Stimulated activated CD4-positive, alpha-beta T cell treated with anti-CD3 and anti-CD28 coated beads, TNF-alpha, amount 100 ng/mL, for 24 hours (primary cell): ENCODE measurements at places on chromosomes 2 and 18.

DNA sequence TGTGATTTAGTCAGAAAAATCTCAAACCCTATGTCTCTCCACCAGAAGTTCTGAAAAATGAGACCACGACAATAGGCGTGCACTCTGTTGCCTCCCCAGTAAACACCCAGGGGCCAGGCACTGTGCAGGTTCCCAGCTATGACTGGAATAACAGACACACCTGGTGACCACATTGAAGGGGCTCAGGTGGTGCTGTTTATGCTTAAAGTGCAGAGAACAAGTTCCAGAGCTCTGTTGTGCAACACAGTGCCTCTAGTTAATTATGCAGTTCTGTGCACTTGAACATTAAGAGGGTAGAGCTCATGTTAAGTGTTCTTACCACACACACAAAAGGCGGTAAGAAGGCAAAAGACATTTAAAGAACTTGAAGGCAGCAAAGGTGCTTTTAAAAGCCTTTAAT lies 52.6 kb upstream of the AFF3 start:
- DNase-seq = no peak

DNA sequence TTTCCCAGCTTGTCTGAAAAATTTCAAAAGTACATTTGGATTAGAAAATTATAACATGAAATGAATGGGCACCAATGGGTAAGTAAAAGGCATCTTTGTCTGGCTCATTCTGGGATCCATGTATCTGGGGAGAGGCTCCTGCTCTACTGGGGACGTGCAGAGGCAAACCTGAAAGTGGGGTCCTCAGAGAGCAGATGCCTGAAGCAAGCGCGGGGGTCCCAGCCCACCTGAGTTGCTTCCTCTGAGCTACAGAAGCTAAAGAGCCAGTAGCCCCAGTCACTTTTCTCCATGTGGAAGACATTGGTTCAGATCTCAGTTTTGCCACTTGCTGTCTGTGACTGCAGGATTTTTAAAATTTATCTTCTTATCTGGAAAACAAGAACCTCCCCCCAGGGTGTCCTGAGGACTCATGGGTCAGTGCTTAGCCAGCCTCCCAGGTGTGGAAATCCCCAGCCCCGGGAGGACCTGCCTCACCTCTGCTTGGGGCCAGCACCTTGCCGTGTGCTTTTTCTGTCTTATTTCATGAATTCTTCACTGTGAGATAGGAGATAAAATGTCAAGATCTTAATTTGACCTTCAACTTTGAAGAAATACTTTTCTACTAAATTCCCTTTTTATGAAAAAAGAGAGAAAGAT lies 25.1 kb upstream of the ODC1 start:
- no peak for DNase-seq

GRCh38 chr2:44535376-44535775 lies 173.6 kb downstream of the CAMKMT start:
- no peak for DNase-seq

GRCh38 chr2:199439542-199439941 lies 18.2 kb downstream of the SATB2 start:
- DNase-seq = no peak

- DNase-seq = no peak
These were observed 104.9 kb downstream of the IRS1 start for GRCh38 chr2:226694586-226695284.

DNA sequence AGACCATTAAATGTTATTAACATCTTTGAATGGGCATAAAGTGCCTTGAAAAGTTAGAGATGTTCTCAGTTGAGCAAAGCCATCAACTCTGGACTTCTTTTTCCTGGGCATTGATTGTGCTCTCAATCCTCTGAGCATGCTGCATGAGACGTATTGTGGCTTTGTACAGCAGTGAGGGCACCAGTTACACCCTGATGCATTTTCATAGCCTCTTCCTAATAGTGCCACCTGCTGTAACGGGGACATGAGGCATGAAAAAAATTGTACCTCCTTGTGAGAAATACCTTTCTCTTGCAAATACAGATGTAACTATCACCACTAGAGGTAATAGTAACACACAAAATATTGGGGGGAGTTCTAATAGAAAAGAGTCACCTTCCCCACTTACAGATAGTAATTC lies 697.5 kb downstream of the TMEM182 start:
- DNase-seq = no peak

DNA sequence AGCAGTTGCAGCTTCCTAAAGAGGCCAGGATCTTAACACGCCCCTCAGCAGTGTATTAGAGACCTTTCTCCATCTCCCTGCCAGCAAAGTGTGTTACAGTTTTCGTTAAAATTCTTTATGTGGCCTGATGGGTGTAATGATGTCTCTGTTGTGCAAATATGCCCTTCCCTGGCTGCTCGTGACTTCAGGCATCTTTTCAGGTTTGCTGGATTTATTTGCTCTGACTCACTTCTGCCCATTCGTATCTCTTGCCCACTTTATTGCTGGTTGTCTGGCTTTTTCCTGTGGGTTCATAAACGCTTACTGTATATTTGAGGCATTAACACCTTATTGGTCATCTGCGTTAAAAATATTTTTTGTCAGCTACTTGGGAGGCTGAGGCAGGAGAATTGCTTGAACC lies 134.5 kb downstream of the ASB1 start:
- no peak for DNase-seq

DNA sequence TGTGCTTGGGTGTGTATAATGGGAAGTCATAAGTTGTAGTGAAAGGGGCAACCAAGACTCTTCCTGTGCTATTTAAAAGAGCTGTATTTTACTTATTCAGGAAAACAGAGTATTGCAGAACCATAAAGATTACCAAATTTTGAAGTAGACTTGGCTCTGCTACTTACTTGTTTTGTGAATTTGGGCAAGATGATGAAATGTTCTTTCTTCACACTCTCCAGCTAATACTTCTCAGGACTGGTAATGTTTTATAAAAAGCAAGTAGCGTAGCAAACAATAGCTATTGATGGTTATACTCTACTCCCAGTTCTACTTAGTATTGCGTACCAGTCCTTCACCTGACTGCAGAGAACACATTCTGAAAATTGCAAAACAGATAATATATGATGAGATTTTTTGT lies 374.1 kb downstream of the ARHGAP15 start:
- DNase-seq = no peak

GRCh38 chr2:120735746-120736170 lies at the start of gene GLI2:
GLI2 (plus strand) TSS chr2:120735868; CDS start chr2:120797321, 61,453 bp downstream.
- no peak for DNase-seq

- no peak for DNase-seq
These were observed 368.2 kb downstream of the CDH2 start for GRCh38 chr18:27808683-27809082.
